T-helper 2 cell (primary cell): ENCODE measurements at places on chromosomes 1 and 21.

DNA sequence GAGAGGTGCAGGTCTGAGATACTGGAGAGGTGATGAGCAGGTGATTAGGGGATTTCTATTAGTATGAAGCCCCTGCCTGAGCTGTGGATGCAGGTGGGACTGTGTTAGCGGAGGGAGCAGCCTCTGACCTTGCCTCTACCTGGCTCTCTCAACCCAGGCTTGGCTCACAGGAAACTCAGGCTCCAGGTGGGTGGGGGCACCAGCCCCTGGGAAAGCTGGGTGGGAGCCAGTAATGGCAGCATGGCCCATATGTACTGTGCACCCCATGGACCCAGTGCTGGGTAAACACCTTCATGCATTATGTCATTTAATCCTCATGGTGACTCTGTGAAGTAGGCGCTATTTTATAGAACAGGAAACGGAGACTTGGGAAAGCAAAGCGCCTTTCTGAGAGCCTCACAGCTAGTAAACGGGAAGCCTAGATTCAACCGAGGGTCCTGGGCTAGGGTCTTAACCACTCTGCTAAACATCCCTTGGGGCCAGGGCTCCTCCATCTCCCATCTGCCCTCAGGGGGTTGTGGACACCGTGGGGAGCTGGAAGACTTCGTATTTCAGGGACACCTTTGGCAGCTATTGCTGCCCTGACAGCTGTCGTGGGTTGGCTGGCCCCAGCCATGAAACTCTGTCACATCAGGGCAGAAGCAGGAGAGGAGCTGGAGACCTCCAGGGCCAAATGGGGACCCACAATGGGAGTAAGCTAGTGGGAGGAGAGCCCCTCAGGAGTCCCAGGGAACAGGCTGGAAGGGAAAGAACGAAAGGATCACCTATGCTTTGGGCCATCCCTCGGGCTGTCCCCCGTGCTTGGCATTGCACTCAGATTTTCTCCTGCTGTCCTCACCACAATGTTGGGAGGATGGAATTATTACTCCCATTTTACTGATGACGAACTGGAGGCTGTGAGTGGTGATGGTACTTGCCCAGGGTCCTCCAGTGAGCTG is 59.6 kb upstream of the CSF3R start:
- DNase-seq: no peak

- DNase-seq: no peak
These were observed 20.7 kb upstream of the HRNR start for GRCh38 chr1:152244576-152245273.

- DNase-seq: no peak
These were observed 39.6 kb upstream of the KIF21B start for GRCh38 chr1:201063145-201063544.

GRCh38 chr1:47838562-47839432 is 158.4 kb downstream of the TRABD2B start:
- no peak for DNase-seq

DNA sequence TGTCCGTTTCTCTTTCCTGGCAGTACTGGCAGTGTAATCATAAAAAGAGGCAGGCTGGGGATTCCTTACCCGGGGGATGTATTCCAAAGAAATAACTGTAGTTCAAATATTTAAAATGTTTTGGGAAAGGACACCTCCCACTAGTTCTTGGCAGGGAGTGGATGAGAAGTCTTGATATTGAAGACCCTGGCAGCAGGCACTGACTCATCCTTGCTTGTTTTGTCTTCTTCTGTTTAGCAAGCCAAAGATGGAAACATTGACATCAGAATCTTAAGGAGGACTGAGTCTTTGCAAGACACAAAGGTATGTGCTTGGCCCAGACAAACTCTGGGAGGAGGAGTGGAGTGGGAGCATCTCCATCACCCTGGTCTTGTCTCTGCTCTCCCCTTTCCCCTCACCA is 639 bp downstream of the IL20 start:
- no peak for DNase-seq

GRCh38 chr1:6239950-6240768 is 3.8 kb upstream of the HES3 start:
- no peak for DNase-seq

- no peak for DNase-seq
These were observed 64.7 kb downstream of the S100B start for GRCh38 chr21:46540087-46540710.

DNA sequence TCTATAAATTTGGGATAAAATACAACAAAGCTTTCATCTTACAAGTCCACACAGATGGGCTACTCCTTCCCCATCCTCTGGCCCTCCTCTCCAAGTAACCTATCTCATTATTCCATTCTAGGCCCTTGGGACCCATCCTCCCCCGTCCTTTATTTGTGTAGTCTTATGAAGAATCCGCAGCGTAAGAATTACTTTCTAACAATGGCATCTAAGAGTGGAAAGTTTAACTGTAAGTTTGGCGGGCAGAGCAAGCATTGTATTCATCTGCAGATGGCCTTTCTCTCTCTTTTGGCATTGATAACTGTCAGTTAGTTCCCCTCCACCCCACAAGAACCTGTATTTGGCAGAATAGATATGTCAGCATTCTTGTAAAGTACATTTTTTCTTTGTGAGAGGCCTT is 91.9 kb upstream of the TSPAN2 start:
- DNase-seq: no peak

GRCh38 chr1:76481672-76482071 is 385.6 kb upstream of the ST6GALNAC5 start:
- no peak for DNase-seq

DNA sequence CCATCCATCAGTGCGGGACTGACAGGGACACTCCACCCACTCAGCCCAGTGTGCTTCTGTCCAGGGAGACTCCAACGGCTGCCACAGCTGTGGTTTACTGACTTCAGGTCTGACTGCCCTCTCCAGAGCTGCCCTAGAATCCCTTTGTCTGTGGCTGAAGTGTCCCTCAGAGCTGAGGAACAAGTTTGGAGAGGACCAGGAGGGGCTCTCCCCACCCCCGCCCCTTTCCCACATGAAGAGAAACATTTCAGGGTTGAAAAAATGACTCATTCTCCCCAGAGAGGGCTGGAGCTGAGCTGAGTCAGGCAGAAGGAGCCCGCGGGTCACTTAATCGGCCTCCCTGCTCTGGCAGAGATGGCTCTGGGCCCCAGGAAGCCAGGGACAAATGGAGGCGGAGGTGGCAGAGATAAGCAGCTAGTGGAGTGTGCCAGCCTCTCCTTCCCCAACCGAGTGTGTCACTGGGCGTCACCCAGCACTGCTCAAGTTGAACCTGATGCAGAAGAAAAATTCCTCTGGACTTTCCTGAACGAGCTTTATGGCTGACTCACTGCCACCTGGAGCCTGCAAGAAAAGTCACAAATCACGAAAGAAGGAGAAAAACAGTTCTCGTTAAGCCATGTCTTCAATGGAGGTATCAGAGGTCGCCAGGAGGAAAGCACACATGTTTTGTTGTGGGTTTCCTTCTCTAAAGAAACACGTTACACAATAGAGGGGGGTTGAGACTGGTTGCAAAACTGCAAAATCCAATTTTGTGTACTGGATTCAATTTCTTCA is 34.3 kb upstream of the ECE1 start:
- no peak for DNase-seq

GRCh38 chr1:47934243-47934805 is 62.9 kb downstream of the TRABD2B start:
- DNase-seq: no peak

GRCh38 chr1:203274603-203275381 is 30.5 kb upstream of the BTG2 start:
- no peak for DNase-seq

DNA sequence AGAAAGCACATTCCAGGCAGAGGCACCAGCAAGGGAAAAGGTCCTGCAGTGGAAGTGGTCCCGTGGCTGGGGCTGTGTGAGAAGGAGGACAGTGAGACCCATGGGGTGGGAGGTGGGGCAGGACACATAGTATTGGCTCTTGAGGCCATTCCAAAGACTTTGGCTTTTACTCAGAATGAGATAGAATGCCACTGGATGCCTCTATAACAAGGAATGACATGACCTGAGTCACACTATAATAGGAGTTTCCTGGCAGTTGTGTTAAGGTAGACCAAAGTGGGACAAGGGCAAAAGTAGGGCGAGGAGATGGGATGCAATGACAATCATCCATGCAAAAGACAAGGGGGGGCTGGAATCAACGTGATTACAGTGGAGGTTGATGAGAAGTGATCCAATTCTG is 24.7 kb upstream of the LAMC2 start:
- DNase-seq: no peak

DNA sequence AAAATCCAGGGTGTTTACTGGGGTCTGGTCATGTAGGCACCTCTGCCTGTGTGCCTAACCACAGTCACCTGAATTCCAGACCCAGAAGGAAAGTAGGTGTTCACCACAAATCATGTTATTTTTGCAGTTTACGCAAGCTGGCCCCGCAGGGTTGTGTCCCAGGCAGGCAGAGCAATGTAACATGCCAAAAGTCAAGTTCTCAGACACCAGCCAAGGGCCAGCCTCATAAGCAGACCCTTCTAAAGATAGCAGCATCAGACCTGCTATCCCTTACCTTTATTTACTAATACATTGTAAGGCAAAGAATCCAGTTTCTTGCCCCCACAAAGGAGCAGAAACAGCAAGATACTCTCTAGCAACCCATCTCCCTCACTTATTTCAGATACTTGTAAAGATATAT is 83.0 kb downstream of the GPR161 start:
- no peak for DNase-seq

GRCh38 chr1:93350322-93350721 is 4.6 kb downstream of the DR1 start:
- DNase-seq: no peak

GRCh38 chr1:38153066-38153777 is 106.6 kb upstream of the POU3F1 start:
- no peak for DNase-seq

DNA sequence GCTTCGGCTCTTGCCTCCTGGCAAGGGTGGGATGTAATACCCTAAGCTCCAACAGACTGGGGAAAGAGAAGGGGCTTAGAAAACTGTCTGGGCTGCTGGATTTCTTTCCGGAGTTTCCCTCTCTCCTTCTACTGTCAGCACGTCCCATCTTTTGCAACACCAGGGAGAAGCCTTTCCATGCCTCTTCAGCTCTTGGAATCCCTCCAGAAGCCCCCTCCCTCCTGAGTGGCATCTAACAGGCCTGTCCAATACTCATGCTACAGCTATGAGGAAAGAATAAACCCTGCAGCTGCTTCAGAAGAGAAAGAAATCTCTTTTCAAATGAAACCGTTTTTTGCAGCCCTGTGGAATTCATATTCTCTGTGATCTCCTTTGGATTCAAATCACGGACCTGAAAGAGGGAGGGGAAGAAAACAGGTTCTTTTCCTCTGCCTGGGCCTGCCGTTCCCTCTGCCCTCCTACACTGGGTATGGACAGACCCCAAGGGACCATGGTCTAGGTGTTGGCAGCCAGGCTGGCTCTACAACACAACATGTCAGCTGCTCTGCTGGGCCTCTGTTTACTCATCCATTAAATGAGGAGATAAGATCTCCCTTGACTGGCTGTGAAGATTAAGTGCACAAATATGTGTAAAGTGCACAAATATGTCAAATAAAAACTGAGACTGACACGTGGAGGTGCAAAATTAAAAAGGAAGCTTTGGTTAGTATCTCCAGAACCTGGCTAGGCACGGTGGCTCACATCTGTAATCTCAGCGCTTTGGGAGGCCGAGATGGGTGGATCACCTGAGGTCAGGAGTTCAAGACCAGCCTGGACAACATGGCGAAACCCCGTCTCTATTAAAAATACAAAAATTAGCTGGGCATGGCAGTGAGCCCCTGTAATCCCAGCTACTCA is 6.0 kb upstream of the CAPN2 start:
- DNase-seq: no peak

DNA sequence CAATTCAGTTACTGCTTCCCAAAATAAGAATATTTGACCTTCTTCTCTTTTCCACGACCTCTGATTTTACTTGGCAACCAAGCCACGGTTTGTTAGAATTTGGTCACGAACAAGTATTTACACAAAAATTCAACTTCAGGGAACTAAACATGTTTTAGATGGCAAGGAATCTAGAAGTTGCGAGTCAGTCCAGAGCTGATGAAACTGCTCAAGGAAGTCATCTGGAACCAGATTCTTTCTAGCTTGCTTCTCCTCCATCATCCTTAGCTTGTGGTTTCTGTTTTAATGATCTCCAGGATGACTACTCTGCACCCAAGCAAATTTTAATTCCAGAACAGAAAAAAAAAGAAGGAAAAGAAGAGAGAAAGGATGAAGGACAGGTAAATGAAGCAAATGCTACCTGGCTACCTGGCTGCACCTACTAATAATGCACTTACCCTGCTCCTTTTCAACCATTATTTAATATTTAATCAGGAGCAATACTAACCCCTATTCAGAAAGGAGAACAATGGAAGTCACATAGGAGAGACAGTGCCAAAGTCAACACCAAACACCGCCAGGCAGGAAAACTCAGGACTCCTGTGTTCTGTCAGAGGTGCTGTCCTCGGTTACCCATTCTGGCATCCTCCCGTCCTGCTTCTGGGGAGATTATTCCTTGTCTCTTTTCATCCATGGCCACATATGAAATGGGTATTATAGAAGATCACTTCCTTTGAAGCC is 54.2 kb upstream of the RGS7 start:
- no peak for DNase-seq

- DNase-seq: no peak
These were observed 567.0 kb downstream of the AJAP1 start for GRCh38 chr1:5221451-5221850.

DNA sequence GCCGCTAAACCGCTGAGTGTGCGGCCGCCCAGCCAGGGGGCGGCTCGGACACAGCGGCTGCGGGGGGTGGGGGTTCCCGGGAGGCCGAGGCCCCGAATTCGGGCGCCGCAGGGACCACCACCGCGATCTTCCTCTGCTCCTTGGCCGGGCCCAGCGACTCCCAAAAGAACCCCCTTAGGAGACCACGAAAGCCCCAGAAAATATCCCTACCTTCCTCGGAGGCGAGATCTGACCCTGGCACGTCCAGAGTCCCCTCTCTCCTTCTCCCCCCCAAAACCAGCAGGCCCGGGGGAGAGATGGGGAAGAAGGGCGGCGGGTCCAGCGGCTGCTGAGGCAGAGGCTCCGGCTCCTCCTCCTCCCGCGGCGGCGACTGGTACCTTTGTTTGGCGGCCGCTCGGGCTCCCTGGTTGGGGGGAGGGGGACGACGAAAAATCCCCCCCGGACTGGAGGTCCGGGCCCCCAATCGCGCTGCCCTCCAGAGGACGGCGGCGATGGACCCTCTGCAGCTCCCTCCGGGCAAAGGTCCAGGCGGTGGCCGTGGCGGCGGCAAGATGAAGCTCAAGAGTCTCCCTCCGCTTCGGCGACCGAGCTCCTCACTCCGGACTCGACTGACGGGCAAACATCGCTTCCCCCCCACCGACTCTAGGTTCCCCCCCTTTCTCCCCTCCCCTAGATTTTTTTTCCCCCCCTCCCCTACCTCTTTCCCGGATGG is at the start of gene ARID4B:
TSS of gene ARID4B (minus strand) at position 621 of the 712 bp plus-strand sequence. CDS start 1,260 bp downstream, outside the sequence.
- no peak for DNase-seq

GRCh38 chr1:23101101-23101827 is 67.4 kb downstream of the LUZP1 start:
- DNase-seq: no peak

- peak; percentile 23 for DNase-seq
These were observed 54.8 kb upstream of the SOD1 start for GRCh38 chr21:31604591-31605190.
